ENCODE measurements at places on chromosomes 6 and 20. TPM values are rescaled to one million over a fixed set of nuclear protein-coding genes. Genes with fewer than 3 reads are reported as not detected.

SLC22A7 gene
- total RNA-seq: not detected

C20orf96 gene
- total RNA-seq: 2.2 TPM

TRMT6 gene
- 5.4 TPM for total RNA-seq

GRCh38 chr20:64077541-64077875 lies 1.8 kb downstream of the RGS19 start:
- peaks cover 5% of the 10 kb centered on the region for H3K27me3 ChIP-seq
- no peaks in the 10 kb centered on the region for H3K36me3 ChIP-seq
- peaks cover 15% of the 10 kb centered on the region for H3K4me1 ChIP-seq
- no peak overlapping the region for H3K4me3 ChIP-seq

GRCh38 chr20:9884061-9884460 lies 45.2 kb upstream of the PAK5 start:
- no peaks in the 10 kb centered on the region for H3K4me1 ChIP-seq
- H3K4me3 ChIP-seq: no peak overlapping the region
- DNase-seq: no peak
- no peaks in the 10 kb centered on the region for H3K36me3 ChIP-seq
- no peak overlapping the region for H3K27ac ChIP-seq

DNA sequence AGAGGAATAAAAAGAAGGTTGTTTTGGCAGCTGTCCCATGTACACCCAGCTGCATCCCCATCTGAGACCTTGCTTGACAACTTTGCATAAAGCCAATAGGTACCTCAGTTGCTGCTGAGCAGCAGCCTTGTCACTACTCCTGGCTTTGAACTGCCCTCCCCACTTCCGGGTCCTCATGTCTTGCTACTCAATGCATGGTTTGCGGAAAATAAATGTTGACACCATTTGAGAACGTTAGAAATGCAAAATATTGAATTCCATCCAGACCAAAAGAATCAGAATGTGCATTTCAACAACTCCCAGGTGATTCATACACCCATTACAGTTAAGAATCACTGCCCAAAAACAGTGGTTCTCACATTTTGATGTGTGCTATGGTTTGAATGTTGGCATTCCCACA lies 32.9 kb downstream of the GPX5 start:
- H3K27me3 ChIP-seq: no peaks in the 10 kb centered on the region
- H3K27ac ChIP-seq: no peak overlapping the region
- no peaks in the 10 kb centered on the region for H3K36me3 ChIP-seq
- H3K4me1 ChIP-seq: no peaks in the 10 kb centered on the region
- no peak overlapping the region for H3K4me3 ChIP-seq

GRCh38 chr20:40336533-40336932 lies 352.5 kb downstream of the MAFB start:
- H3K36me3 ChIP-seq: no peaks in the 10 kb centered on the region
- no peak for DNase-seq
- H3K4me3 ChIP-seq: no peak overlapping the region
- no peaks in the 10 kb centered on the region for H3K27me3 ChIP-seq

- H3K4me1 ChIP-seq: no peaks in the 10 kb centered on the region
- no peak for DNase-seq
- H3K27ac ChIP-seq: no peak overlapping the region
- no peaks in the 10 kb centered on the region for H3K36me3 ChIP-seq
These were observed 15.9 kb downstream of the ROS1 start for GRCh38 chr6:117409863-117410262.

Measured in osteoblast (primary cell).